Activated naive CD4-positive, alpha-beta T cell treated with anti-CD3 and anti-CD28 coated beads, Interleukin-2, amount 10 ng/mL, durations not matched to agents 7 days and 5 days (primary cell): ENCODE measurements at places on chromosomes 7 and 10.

- DNase-seq = no peak
Observed at GRCh38 chr7:148727501-148728278, 29.0 kb downstream of the CUL1 start.

- DNase-seq = no peak
Observed at GRCh38 chr10:85851934-85852333, 514.7 kb downstream of the GRID1 start.

DNA sequence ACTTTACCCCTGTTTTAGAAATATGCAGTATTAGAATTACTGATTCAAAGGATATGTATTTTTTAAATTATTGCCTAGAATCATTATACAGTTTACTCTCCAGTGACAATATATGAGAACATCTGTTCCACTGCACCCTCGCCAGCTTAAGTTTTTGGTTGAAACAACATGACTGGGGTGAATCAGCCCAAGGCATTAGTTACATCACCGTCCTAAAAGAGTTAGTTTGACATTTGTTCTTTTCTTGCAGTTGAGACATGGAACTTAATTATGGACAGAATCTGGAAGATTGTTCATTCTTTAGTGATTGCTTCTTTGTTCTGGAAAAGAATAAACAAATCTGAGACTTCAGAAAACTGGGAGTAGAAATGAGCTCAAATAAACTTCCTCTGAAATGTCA is 167.3 kb upstream of the DKK1 start:
- DNase-seq = no peak

GRCh38 chr7:32266932-32267475 is 196.8 kb upstream of the PDE1C start:
- DNase-seq = no peak

DNA sequence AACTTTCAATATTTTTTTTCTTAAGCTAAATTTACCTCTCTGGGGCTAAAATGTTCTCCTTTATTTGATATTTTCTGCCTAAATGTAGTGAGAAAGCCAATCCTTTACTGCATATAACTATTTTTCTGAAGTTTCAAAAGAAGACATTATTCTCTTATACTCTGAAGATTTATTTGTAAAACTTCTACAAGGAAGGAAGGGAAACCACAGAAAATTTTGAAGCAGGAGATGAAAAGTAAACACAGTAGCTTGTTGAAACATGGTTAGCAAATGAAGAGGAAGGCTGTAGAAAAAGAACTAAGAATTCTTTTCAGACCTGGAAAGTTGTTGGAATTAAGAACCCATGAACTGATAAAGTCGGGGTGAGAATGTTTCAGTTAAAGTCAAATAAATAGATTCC is 330.3 kb downstream of the HGF start:
- DNase-seq = no peak

GRCh38 chr7:115911465-115911864 is 119.1 kb downstream of the TFEC start:
- DNase-seq = no peak

GRCh38 chr10:33334805-33335550 is 511 bp upstream of the NRP1 start:
- peak; percentile 30 for DNase-seq

DNA sequence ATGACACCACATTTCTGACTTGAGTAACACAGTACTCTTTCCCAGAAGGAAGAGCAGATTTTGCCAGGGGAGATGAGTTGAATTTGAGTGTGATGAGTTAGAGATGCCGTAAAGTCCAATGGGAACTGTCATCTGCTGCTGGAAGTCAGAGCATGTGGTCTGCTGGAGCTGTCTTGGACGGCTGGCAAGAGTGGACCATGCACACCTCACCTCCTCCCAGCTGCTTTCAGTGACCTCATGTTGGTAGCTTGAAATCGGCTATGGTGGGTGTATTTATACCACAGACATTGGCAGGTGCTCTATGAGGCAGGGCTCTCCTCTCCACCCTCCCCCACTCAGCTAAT is 82.3 kb downstream of the COL13A1 start:
- no peak for DNase-seq

GRCh38 chr10:120422457-120422856 is 34.6 kb upstream of the PLPP4 start:
- no peak for DNase-seq

DNA sequence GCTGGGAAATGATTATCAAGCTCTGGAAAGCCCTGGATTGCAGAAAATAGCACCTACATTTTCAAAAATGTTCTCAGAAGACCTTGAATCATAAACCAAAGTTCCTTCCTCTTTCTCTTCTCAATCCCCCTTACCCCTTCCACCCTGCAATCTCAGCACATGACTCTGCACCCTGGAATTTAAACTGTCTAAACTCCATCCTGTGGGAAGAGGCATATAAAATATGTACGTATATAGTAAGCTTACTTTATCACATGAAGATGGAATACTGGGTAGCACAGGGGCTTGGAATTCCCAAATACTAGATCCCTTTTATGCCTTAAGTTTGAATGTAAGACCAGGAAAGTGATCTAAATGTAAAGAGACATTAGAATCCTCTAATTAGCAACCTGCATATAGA is 7.7 kb downstream of the AGMO start:
- no peak for DNase-seq

- peak; percentile 81 for DNase-seq
Observed at GRCh38 chr7:50349963-50350944, 45.7 kb downstream of the IKZF1 start.

DNA sequence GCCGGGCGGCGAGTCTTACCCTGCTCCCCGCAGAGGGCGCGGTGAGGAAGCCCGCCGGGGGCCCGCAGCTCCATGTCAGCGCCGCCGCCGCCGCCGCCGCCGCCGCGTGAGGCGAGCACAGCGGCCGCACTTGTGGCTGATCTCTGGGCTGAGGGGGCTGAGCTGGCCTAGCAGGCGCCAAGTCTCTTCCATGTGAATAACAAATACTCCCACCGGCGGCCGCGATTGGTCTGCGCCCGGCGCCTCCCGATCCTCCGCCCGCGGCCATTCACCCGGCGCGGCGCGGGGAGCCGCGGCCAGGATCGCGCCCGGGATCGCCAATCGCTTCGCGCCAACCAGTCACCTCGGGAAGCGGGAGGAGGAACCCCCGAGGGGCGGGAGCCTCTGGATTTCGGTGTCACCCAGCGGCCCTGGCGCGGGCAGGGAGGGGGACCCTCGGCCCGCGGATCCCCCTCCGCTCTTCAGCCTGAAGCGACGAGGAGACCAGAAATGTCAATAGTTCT is at the start of gene GRM8:
Gene GRM8 (minus strand): TSS at position 164 of the 503 bp plus-strand sequence.
- DNase-seq = peak; percentile 29

DNA sequence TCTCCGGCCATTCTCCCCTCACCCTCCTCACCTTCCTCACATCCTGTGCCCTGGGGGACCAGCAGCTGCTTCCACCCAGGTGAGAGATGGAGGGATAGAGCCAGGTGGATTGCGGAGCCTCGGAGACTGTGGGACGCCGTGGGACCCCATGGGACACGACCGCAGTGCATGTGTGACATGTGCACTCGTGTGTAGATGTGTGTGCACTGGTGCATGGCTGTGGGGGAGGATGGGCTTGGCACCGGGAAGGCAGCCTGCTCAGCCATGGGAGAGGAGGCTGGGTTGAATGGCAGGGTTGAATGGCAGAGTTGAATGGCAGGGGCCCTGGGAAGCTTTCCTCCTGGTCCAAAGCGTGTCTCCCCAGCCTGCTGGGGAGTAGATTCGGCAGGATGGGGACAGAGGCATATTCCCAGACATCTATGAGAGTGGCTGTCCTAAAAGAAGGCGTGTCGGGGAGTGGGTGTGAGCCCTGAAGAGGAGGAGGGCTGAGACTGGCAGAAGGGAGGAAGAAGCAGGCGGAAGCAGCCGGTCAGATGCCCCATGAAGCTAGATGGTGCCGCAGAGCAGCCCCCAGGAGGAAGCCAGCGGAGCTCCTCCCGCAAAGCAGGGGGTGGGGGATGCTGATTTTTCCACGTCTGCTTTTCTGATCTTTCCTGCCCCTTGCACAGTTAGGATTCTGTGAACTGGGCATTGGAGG is 815 bp downstream of the GIMAP8 start:
- DNase-seq = peak; percentile 86

- DNase-seq = no peak
Observed at GRCh38 chr10:49271346-49271745, 27.6 kb upstream of the C10orf71 start.

DNA sequence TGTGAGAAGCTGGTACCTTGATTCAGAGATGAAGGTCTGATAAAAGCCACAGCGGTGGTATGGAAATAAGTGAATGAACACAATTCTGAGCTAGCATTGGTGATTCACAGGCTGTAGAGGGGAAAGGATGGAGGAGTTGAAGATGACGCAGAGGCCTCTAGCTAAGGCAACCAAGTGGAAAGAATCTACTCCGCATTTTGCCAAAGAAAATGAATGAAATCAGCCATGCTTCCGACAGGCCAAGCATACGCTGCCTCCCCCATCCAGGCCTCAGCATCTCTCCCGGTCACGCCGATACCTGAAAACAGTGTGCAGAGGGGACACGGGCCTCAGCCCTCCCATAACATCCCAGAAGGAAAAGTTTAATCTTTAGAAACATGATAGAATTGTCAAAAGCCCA is 124.3 kb upstream of the UNC5B start:
- DNase-seq = no peak

DNA sequence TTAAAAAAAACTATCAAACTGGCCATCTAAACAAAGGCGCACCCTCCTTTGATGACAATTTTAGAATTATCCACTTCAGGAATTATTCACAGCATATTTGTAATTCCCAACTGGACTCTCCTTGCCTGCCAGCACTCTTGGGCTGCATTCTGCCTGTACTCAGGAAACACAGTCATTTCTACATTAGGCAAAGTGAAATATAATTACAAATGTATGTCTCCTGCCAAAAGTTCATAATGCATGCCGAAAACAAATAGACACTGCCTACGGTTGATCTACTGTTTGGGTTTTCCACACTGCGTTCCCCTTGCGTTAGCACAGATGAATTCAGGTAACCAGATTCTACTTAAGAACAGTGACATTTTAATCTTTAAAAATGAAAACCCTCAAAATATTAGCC is 1.9 kb downstream of the HGF start:
- DNase-seq = no peak

GRCh38 chr10:4708123-4708759 is 117.8 kb upstream of the AKR1E2 start:
- peak; percentile 24 for DNase-seq

GRCh38 chr7:89731751-89732445 is 422.4 kb upstream of the STEAP1 start:
- DNase-seq = no peak

GRCh38 chr10:117942226-117942625 is 104.5 kb downstream of the RAB11FIP2 start:
- no peak for DNase-seq

GRCh38 chr10:10872764-10873163 is 144.9 kb upstream of the CELF2 start:
- no peak for DNase-seq

- no peak for DNase-seq
Observed at GRCh38 chr7:63030061-63030460, 968.6 kb upstream of the ZNF722 start.

- no peak for DNase-seq
Observed at GRCh38 chr7:17706275-17706674, 234.0 kb downstream of the SNX13 start.

- DNase-seq = no peak
Observed at GRCh38 chr7:122881324-122881723, 4.9 kb downstream of the CADPS2 start.

DNA sequence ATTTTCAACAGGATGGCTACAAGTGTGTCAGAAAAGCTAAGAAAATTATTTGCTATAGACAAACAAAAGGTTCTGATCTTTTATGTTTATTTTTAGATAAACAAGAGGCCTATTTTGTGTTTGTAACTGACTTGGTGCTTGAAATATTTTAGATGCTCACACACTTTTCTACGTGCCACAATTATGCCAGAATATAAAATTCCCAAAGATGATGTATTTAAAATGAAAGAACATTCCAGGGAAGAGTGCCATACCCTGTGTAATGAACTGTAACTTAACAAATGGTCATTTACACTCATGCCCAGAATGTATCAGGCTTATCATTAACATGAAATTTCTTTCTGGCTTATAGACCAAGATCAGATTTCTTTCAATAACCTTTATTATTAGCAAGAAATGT is 144.9 kb upstream of the MTPN start:
- DNase-seq = no peak

DNA sequence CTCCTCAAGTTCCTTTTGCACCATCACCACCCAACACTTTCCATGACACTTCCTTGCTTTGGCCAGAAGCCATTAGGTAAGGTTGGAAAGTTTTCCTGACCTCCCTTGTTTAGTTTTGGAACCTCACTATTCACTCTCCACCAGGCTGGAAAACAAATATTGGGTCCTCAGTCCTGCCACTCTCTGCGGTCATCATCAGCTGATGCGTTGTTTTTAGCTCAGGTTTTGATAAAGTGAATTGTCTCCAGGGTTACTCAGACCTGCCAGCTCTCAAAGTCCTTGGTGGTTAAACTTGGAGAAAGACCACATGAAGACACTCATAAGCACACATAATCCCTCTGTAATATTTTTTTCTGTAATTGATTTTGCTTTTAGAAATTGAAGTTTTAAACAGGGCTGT is 55.5 kb downstream of the CCDC186 start:
- no peak for DNase-seq

DNA sequence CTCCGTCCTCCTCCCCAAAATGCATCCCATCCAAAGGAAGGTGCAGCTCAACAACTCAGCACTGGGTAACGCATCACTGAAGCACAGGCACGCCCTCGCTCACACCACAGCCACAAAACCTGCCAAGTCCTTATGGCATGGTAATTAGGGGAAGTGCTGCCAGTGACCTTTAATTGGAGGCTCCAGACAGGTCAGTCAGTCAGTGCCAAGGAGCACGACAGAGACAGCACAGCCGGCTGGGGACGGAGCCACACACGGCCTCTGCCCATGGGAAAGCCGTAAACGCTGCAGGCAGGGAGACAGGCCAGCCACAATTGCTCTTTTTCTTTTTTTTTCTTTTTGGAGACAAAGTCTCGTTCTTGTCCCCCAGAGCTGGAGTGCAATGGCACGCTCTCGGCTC is 146.5 kb downstream of the MAD1L1 start:
- DNase-seq = no peak
